ENCODE measurements at places on chromosomes 5 and 9. TPM values are rescaled to one million over a fixed set of nuclear protein-coding genes. Genes with fewer than 3 reads are reported as not detected.

DNA sequence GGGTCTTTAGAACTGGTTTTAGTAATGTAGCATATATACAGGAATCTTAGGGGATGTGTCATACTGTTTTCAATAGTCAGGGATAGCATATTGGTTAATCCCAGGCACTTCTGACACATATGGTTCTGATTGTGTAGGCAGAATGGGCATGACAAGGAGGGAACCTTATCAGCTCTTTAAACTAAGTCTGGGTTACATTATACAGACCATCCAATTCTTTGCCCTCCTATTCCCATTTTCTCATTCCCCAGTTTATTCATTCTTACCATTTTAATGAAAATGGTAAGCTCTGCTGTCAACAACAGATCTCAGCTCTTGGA lies 85.1 kb downstream of the NDUFAF2 start:
- H3K27ac ChIP-seq: no peak overlapping the region
- no peak overlapping the region for H3K4me3 ChIP-seq
- no peaks in the 10 kb centered on the region for H3K36me3 ChIP-seq
- H3K27me3 ChIP-seq: no peaks in the 10 kb centered on the region
- DNase-seq: no peak

BSPRY gene
- 5.0 TPM for polyA plus RNA-seq

GRCh38 chr9:130884542-130885483 lies 11.8 kb downstream of the QRFP start:
- H3K36me3 ChIP-seq: peaks cover 43% of the 10 kb centered on the region
- H3K27ac ChIP-seq: no peak overlapping the region
- no peaks in the 10 kb centered on the region for H3K27me3 ChIP-seq
- no peak overlapping the region for H3K4me3 ChIP-seq
- no peak for DNase-seq

DNA sequence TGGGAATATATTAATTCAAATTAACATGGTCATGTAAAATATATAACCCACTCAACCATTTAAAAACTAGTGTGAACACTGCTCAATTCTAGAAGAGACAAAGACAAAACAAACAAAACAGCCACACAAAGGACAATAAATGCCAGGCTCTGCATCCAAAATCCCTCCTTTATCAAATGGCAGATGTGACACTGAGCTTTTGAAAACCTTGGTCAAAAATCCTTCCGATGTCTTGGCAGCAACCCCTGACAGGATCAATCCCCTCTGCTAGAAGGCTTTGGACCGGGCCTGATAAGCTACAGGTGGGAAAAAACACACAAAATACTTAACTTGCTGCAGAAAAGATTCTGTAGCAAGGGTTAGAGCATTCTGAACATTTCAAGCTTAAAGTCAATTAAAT lies 61.5 kb downstream of the ZFR start:
- no peak overlapping the region for H3K4me3 ChIP-seq
- no peaks in the 10 kb centered on the region for H3K27me3 ChIP-seq
- no peak overlapping the region for H3K27ac ChIP-seq
- H3K36me3 ChIP-seq: peaks cover 35% of the 10 kb centered on the region

DAB2IP gene
- 8.9 TPM for polyA plus RNA-seq

GRCh38 chr5:96517295-96517694 lies 84.2 kb upstream of the PCSK1 start:
- H3K4me1 ChIP-seq: no peaks in the 10 kb centered on the region
- no peaks in the 10 kb centered on the region for H3K27me3 ChIP-seq
- no peak overlapping the region for H3K27ac ChIP-seq
- H3K36me3 ChIP-seq: no peaks in the 10 kb centered on the region
- no peak for DNase-seq

- DNase-seq: no peak
- no peaks in the 10 kb centered on the region for H3K27me3 ChIP-seq
- H3K4me1 ChIP-seq: no peaks in the 10 kb centered on the region
- H3K36me3 ChIP-seq: no peaks in the 10 kb centered on the region
- H3K4me3 ChIP-seq: no peak overlapping the region
- no peak overlapping the region for H3K27ac ChIP-seq
Measured at GRCh38 chr5:82426464-82427154, 148.5 kb upstream of the RPS23 start.

GRCh38 chr5:115977096-115977495 lies 14.8 kb downstream of the LVRN start:
- H3K27ac ChIP-seq: no peak overlapping the region
- H3K27me3 ChIP-seq: no peaks in the 10 kb centered on the region
- H3K4me1 ChIP-seq: no peaks in the 10 kb centered on the region
- no peaks in the 10 kb centered on the region for H3K36me3 ChIP-seq
- H3K4me3 ChIP-seq: no peak overlapping the region

GRCh38 chr5:115179394-115180164 lies 9.9 kb upstream of the TRIM36 start:
- H3K4me3 ChIP-seq: peak overlapping the region; percentile 64
- no peak overlapping the region for H3K27ac ChIP-seq
- peak; percentile 56 for DNase-seq
- H3K4me1 ChIP-seq: peaks cover 6% of the 10 kb centered on the region

DNA sequence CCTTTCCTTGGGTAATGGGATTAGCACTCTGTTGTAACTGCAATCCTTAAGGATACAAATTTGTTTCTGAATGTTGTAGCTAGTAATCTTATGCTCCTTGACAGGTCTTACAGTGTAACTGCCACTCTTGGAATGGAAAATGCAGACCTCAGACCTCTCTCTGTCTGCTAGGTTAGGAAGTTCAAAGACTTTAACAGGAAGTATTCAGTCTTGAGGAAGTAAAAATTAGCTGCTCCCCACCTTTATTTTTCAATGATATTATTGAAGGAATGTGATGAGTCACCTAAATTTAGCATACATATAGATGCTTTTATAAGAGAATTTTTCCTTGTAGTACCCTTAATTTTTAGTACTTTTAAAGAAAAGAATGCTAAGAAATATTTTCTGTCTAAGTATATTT lies 71.5 kb downstream of the PAM start:
- no peaks in the 10 kb centered on the region for H3K4me1 ChIP-seq
- H3K27ac ChIP-seq: no peak overlapping the region
- no peaks in the 10 kb centered on the region for H3K36me3 ChIP-seq
- H3K27me3 ChIP-seq: no peaks in the 10 kb centered on the region

SLC45A2 gene
- polyA plus RNA-seq: not detected

GRCh38 chr5:142287096-142287972 lies 37.5 kb downstream of the SPRY4 start:
- H3K4me3 ChIP-seq: no peak overlapping the region
- H3K27me3 ChIP-seq: no peaks in the 10 kb centered on the region
- peaks cover 40% of the 10 kb centered on the region for H3K4me1 ChIP-seq

DNA sequence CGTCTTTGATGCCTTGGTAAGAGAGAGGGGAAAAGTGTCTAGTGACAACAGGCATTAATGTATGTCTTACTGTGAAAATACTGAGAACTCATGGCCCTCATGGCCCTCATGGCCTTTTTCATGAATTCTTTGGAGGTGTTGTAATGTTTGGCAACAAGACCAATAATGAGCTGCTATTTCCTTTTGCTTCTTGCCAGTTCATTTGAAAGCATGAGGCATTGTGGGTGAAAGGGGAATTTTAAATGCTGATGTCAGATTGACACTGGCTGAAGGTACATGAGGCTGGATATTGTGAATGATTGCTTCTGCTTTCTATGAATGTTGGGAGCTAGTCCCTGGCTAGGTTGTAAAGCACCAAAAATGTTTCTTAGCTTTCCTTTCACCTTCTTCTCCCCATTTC lies 79.2 kb downstream of the DOCK2 start:
- H3K4me3 ChIP-seq: no peak overlapping the region
- no peaks in the 10 kb centered on the region for H3K27me3 ChIP-seq
- H3K4me1 ChIP-seq: no peaks in the 10 kb centered on the region
- DNase-seq: no peak
- 0 out of 2 replicates have a peak, but pooled peaks cover 6% of the 10 kb centered on the region for H3K36me3 ChIP-seq
- no peak overlapping the region for H3K27ac ChIP-seq

- H3K4me1 ChIP-seq: peaks cover 52% of the 10 kb centered on the region
- H3K36me3 ChIP-seq: no peaks in the 10 kb centered on the region
- H3K27me3 ChIP-seq: peaks cover 9% of the 10 kb centered on the region
- H3K4me3 ChIP-seq: no peak overlapping the region
- H3K27ac ChIP-seq: no peak overlapping the region
Measured at GRCh38 chr5:96440185-96440538, 7.1 kb upstream of the PCSK1 start.

GRCh38 chr5:151023047-151023615 lies 2.7 kb downstream of the GPX3 start:
- peaks cover 4% of the 10 kb centered on the region for H3K4me1 ChIP-seq
- no peak overlapping the region for H3K4me3 ChIP-seq
- H3K27me3 ChIP-seq: peaks cover 15% of the 10 kb centered on the region
- no peak overlapping the region for H3K27ac ChIP-seq
- no peak for DNase-seq

PALM2AKAP2 gene
- polyA plus RNA-seq: 2.5 TPM

GRCh38 chr5:957748-958485 lies 50.7 kb upstream of the NKD2 start:
- no peaks in the 10 kb centered on the region for H3K27me3 ChIP-seq
- H3K4me1 ChIP-seq: no peaks in the 10 kb centered on the region
- H3K4me3 ChIP-seq: no peak overlapping the region
- H3K36me3 ChIP-seq: no peaks in the 10 kb centered on the region
- H3K27ac ChIP-seq: no peak overlapping the region

DNA sequence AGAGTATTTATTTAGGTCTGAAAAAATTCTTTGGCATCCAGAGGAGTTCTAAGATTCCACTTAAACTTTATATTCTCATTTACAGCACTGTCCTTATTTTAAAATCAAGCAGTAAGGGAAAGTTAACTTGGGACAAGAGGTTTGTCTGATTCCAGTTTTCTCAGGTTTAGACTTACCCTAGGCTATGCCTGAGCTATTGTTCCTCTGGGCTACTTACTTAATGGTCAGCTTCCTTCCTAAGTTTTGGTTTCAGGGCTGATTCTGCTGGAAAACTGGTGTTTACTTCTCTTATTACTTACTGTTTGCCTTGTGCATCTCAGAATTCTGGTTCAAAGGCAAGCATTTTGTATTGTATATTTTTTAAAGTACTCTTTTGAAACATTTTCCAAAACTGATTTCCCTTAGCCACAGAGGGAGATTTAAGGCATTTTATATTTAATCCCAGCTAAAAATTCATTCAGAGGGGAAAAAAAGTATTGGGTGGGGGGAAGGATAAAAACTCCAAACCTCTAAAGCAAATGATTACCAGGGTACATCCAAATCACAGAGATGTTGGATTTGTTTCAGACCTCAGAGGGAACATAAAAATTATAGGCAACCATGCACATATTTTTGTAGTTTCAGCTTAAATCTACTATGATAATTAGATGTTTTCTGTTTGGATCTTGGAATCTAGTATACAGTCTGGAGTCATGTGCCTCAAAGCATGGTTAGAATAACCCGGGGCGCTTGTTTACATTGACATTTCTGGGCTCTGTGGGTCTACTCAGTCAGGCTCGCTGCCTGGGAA lies 290.0 kb downstream of the ARHGAP26 start:
- DNase-seq: no peak
- H3K27me3 ChIP-seq: no peaks in the 10 kb centered on the region
- H3K4me3 ChIP-seq: no peak overlapping the region
- H3K27ac ChIP-seq: no peak overlapping the region
- no peaks in the 10 kb centered on the region for H3K36me3 ChIP-seq

GRCh38 chr9:35569206-35569605 lies 35.9 kb upstream of the TESK1 start:
- DNase-seq: no peak
- no peak overlapping the region for H3K27ac ChIP-seq
- H3K27me3 ChIP-seq: no peaks in the 10 kb centered on the region
- no peaks in the 10 kb centered on the region for H3K4me1 ChIP-seq
- no peaks in the 10 kb centered on the region for H3K36me3 ChIP-seq

DNA sequence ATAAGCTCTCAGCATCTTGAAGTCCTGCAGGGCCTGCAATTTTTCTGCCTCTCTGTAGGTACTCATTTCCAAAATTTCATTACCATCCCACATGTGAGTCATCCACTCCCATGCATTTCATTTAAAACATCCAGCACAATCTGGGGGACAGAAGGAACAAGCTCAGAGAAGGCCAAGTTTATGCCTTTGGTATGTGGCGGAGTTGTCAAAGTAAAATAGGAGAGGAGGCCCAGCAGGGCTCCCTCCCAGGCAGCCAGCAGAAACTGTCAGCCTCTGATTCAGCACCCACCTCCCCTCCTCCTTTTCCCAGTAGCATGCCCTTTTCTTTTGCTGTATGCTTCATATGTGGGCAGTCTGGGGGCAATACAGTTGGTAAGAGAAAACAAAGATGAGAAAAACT lies 126.4 kb upstream of the ZNF366 start:
- H3K36me3 ChIP-seq: no peaks in the 10 kb centered on the region
- peaks cover 15% of the 10 kb centered on the region for H3K4me1 ChIP-seq
- DNase-seq: no peak
- no peak overlapping the region for H3K27ac ChIP-seq
- H3K4me3 ChIP-seq: no peak overlapping the region

CCL27 gene
- polyA plus RNA-seq: not detected

GRM6 gene
- 0.50 TPM for polyA plus RNA-seq

GRCh38 chr5:159456722-159457465 lies 126.6 kb upstream of the IL12B start:
- no peak overlapping the region for H3K4me3 ChIP-seq
- no peak overlapping the region for H3K27ac ChIP-seq
- no peaks in the 10 kb centered on the region for H3K4me1 ChIP-seq
- DNase-seq: no peak
- H3K36me3 ChIP-seq: no peaks in the 10 kb centered on the region
- H3K27me3 ChIP-seq: no peaks in the 10 kb centered on the region

DNA sequence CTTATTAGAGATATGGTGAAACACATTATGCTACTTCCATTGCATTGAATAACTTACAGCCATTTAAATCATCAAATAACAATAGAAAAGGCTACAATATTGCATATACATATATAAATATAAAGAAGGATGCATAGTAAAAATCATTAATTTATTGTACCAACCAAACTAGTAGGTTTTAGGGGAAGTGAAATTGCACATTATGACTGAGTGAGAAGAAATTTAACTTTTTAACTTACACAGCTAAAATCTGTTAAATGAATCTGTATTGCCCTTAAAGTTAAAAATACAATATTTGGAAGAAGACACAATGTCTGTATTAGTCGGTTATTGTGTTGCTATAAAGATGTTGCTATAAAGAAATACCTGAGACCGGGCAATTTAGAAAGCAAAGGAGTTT lies 2073.7 kb upstream of the ACO1 start:
- no peak overlapping the region for H3K4me3 ChIP-seq
- no peak overlapping the region for H3K27ac ChIP-seq
- DNase-seq: no peak
- H3K4me1 ChIP-seq: no peaks in the 10 kb centered on the region
- no peaks in the 10 kb centered on the region for H3K36me3 ChIP-seq

DNA sequence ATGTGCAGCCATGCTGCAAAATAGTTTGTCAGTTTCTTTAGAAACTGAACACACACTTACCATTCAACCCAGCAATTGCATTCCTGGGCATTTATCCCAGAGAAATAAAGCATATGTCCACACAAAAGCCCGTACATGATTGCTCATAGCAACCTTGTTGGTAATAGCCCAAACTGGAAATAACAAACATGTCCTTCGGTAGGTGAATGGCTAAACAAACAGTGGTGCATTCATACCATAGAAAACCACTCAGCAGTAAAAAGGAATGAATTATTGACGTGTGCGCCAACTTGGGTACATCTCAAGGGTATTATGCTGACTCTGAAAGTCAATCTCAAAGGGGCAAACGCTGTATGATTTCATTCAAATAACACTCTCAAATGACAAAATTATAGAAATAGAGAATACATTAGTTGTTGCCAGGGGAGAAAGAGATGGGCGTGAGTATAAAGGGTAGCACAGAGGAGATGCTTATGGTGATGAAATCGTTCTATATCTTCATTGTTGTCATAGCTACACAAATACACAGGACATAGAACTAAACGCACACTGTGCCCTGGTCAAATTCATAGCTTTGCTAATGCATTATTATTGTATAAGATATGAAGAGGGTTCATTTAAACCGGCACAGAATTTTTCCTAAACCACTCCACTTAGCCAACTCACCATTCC lies 58.2 kb downstream of the DRD1 start:
- no peaks in the 10 kb centered on the region for H3K36me3 ChIP-seq
- no peak for DNase-seq
- no peaks in the 10 kb centered on the region for H3K27me3 ChIP-seq
- peaks cover 12% of the 10 kb centered on the region for H3K4me1 ChIP-seq
- no peak overlapping the region for H3K4me3 ChIP-seq

All from GM23338 (cell line).